ENCODE measurements at places on chromosomes 4 and X. TPM values are rescaled to one million over a fixed set of nuclear protein-coding genes. Genes with fewer than 3 reads are reported as not detected.

- DNase-seq, result no peak
Measured at GRCh38 chr4:115803825-115804224, 690.4 kb upstream of the NDST4 start.

DNA sequence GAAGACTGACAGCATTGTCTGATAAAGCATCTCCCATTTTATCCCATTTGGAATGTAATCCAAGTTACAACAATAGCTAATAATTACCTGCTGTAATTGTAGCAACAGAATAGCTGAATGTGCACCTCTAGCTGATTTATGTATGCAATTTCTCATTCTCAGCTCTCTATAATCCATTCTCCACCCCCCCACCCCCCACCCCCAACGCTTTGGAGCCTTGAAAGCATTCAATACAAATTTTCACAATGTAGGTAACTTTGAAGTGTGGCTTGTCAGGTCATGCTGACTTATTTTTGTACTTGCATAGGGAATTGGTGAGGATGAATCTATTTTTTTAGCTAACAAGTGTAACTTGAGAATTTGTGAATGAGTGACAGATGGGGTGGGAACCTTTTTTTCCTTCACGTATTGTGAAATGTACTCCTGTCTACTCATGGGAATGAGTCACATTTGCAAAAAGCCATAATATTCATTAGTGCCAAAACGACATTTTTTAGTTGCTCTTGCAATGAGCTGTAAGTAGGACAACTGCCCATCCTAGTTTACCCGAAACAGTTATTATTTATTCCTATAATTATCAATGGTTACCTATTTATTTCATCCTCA is 159.3 kb downstream of the PALLD start:
- peak; percentile 35 for DNase-seq

DNA sequence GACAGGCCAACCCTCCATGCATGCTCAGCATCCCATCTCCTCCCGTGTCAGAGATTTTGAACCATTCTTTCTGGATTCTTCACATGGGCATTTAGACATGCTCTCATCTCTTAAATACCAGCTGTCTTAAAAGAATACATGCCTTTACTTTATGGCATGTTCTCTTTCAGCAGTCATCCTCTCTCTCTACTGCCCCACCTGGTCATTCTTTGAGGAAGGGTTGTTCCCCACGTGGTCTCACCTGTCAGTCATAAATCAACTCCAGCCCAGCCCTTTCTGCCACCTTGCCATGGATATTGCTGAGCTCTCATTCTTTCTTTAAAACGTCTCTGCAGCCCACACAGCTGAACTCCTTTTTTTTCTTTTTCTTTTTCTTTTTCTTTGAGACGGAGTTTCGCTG is 111.3 kb downstream of the ARHGAP10 start:
- DNase-seq, result peak; percentile 12

GPR34 gene
- not detected for total RNA-seq
